ENCODE measurements at places on chromosomes 11 and 22.

DNA sequence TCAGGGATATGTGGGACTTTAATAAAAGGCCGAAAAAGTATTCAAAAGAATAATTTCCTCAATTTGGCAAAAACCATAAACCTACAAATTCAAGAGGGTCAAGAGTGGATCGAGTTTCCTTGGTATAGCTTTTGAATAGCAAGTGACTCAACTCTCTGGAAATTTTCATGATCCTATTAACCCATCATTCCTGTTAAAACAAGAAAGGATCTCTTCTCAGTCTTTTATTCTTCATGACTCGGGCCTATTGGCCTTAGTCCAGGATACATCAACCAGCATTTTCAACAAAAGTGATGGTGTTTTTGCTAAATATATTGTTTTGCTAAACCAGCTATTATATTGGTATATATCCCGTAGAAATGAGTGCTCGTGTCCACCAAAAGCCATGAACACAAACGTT lies 110.3 kb downstream of the ATXN10 start:
- no peak for DNase-seq

DNA sequence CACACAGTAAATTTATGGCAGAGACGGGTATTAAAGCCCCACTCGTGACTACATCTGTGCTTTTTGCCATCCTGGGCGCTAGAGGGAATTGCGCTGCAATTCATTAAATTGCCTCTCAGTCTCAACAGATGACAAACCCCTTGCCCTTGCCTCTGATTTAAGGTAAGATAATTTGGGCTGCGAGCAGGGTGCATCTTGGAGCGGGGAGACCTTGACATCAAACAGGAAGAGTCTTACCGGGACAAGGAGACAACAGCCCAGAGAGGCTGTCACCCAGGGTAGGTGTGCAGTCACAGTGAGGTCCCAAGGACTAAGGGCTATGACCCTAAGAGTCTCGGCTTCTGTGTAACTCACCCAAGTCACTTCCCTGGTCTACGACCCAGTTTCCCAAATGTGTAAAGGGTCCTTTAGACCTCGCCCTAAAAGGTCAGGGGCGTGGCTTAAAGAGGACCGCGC lies 449 bp upstream of the TOM1 start:
- no peak for DNase-seq

DNA sequence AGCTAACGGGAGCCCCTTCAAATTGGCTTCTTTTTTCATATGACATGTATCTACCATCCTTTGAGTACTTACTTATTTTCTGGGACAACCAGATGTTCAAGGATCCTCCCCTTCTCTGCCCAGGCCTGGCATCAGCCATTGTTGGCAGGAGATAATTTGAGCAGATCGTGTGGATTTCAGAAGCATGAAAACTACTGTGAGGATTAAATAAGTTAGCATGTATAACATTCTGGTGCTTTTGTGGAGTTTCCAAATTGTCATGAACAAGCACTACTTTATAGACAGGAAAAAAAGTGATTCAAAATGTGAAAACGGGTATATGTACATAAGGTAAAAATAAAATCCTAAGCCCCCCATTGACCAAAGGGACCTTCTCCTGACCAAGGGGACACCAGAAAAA lies 2.1 kb upstream of the NADSYN1 start:
- DNase-seq = no peak

GRCh38 chr11:102552020-102552419 lies 21.5 kb upstream of the MMP7 start:
- no peak for DNase-seq

GRCh38 chr11:10592331-10592730 lies 23.9 kb upstream of the LYVE1 start:
- peak; percentile 58 for DNase-seq

DNA sequence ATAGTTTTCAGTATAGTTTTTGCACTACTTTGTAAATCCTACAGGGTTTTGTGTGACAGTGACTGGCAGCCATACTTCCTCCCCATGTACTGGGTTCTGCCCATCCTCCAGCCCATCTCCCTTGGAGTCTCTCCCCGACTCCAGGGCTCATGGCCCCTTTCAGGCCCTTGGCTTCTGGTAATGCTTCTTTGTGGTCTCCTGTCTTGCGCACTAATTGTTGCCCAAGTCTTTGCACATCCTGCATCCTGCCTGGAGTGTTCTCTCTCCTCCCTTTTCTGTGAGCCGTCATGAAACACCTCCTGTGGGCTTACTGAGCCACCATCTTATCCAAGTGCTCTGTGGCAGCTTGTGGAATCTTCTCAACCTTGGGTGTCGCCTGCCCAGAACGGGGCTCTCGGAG lies 11.4 kb upstream of the KCNQ1OT1 start:
- DNase-seq = no peak

- peak; percentile 9 for DNase-seq
Observed at GRCh38 chr11:44727373-44728287, 868 bp downstream of the TSPAN18 start.
